Gastroesophageal sphincter (tissue), 4 donors: ENCODE measurements at places on chromosomes 11 and 22. TPM values are rescaled to one million over a fixed set of nuclear protein-coding genes. Genes with fewer than 3 reads are reported as not detected.
A peak's percentile ranks its signal among the peaks of the same experiment; 100 is the strongest.

- ATAC-seq, result no peak
Observed at GRCh38 chr11:94975599-94975998, 2.1 kb downstream of the KDM4D start.

ABCG4 gene
- not detected for total RNA-seq

- ATAC-seq, result no peak
Observed at GRCh38 chr11:128627666-128628324, 40.4 kb upstream of the ETS1 start.

GGA1 gene
- total RNA-seq, result 37.8 TPM

DNA sequence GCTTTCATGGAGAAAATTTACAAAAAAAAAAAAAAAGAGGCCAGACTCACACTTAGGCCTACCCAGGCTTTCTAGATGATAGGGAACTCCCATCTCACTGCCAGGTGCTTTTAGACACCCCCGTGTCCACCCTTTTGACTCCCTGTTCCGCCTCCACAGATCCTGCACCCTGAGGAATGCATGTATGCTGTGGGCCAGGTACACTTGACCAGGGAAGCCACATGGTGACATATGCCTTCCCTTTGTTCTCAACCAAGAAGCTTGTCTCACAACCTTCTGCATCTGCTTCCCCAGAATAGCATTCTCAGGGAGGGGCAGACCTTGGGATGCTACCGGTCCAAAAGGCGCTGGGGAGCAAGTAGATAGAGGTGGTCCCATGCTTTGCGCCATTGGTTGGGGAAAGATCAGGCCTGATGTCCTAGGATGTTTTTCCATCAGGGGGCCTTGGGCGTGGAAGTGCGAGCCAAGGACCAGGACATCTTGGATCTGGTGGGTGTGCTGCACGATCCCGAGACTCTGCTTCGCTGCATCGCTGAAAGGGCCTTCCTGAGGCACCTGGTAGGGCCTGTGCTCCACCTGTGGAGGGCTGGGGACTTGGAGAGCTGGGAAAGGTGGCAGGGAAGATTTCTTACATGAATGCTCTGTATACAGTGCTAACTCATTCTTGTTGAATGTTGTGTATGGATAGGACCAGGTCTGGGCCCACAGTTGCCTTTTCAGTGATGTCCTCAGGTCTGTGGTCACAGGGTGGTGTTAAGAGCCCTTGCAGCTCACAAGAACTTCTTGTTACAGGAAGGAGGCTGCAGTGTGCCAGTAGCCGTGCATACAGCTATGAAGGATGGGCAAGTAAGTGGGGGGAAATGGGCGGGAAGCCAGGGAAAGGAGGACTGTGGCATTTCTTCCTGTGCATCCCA lies 7.5 kb downstream of the HMBS start:
- ATAC-seq, result no peak

GRCh38 chr11:96036863-96037262 lies 113.0 kb upstream of the MTMR2 start:
- ATAC-seq, result no peak

- ATAC-seq, result peak; percentile 27
Observed at GRCh38 chr11:66957971-66958231, 282 bp downstream of the PC start.

- ATAC-seq, result no peak
Observed at GRCh38 chr11:95562196-95562921, 227.2 kb downstream of the FAM76B start.

ACR gene
- not detected for total RNA-seq

- no peak for ATAC-seq
Observed at GRCh38 chr11:104546501-104546900, 351.8 kb downstream of the CASP12 start.

DNA sequence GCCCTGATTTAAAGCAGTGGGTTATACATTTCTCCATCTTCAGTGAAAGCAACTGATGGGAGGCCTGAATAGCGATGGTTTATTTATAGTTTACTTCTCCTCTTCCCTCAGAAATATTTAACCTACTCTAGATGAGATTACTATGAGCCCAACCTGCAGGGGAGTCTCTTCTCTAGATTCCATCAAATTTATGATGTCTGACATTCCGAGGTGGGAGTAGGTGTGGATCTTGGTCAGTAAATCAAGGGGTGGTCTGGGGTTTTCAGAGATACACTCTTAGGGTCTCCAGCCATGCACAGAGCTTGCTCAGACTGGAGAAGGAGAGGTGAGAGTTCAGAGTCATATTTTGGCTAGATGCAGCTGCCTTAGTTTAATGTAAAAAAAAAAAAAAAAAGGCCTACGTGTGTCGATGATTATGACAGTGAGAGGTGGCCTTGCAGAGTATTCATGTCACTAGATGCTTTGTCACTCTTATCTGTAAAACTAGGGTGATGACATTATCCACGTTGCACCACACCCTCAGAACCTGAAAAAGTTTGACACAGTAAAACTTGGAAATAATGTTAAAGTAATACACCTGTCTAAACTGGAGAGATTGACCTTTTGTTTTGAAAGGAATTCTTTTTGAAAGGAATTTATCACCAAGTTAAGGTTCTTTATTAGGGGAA lies 81.2 kb downstream of the EXT2 start:
- no peak for ATAC-seq

- ATAC-seq, result no peak
Observed at GRCh38 chr11:15636521-15637089, 521.9 kb downstream of the INSC start.

PRODH gene
- total RNA-seq, result 1.8 TPM

DNA sequence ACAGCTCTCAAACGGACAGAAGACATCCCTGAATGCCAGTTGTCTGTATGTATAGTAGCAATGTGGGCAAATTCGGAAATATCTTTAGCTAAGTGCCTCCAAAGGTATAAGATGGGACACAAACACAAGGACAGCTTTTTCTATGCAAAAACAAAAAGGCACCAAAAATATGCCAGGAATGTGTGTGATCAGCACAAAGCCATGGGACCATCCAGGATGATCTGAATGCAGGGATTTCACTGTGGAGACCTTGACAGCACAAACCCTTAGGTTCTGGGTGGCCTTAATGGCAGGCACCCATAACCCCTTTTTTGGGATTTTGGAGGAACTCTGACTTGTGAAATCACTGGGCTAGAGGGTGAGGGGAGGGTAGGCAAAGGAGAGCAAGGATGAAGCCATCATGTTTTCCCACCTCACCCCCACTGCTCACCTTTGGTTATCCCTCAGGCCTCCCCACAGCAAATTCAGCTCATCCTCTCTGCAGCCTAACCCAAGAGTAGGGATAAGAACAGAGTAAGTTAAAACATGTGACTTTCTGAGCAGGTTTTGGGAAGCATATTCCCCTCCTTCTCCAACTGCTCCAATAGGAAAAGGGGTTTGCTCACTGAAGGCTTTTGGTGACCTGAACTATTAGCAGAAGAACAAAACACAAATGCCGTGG lies 154.6 kb downstream of the SNX19 start:
- no peak for ATAC-seq

CHRM4 gene
- total RNA-seq, result 1.3 TPM

DNA sequence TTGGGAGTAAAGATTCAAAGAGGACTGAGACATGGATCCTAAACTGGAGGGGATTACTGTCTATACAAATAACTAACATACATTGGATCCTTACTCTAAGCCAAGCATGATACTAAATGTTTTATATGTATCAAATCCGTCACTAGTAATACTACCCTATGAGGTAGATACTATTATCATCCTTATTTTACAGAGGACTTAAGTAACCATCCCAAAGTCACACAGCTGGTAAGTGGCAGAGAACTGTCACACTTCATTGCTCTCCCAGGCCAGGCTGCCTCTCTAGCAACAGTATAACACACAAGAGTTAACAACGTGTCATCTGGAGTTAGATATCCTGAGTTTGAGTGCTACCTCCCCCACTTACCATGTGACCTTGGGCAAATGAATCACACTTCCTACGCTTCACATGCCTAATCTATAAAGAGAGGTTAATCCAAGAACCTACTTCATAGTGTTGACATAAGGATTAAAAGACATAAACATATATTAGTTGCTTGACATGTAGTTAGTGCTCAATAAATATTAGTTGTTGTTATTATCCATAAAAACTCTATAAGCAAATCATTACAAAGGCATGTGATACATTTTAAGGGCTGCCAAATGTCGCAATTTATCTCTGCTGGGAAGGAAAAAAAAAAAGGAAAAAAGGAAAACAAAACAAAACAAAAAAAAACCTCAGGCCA lies 33.8 kb upstream of the SPON1 start:
- no peak for ATAC-seq

RAPSN gene
- total RNA-seq, result 0.27 TPM

- peak; percentile 1 for ATAC-seq
Observed at GRCh38 chr22:31106731-31107177, 614 bp downstream of the SELENOM start.

C11orf21 gene
- total RNA-seq, result 0.78 TPM

DNA sequence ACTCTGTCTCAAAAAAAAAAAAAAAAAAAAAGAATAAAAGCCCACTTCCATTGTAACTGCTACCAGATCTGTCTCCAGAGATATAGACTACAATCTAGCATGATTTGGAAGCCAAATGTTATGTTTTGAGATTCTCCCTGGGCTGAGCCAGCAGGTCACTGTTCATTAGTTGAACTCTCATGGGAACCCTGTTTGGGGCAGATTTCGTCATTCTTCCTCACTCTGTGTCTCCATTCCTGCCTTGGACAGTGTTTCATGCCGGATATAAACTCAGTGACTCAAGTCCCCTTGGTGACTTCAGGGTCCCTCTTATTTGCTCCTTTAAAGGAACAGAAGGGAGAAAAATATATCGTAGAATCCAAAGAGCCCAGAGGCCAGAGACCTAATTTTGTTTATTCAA lies 378.1 kb downstream of the LARGE1 start:
- no peak for ATAC-seq

OR51I1 gene
- not detected for total RNA-seq

ZP1 gene
- total RNA-seq, result not detected

DNA sequence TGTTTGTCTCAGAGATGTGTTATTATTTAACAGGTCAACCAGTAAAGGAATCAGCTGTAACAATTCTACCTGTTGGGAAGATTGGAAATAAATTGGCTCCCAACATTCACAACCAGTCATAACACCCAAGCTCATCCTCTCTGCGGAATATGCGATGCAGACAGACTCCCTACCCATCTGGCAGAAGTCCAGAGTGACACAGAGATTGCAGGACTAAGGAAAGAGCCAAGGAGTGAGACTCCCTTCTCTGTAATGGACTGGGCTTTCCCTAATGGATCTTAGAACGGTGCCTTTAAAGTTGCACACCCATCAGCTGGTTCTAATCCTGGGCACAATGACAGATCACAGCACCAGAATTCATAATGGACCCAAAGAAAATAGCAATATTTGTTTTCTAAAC lies 27.8 kb upstream of the UBASH3B start:
- ATAC-seq, result no peak

SIK3 gene
- total RNA-seq, result 56.1 TPM
